HepG2 (cell line): ENCODE measurements at places on chromosomes 12 and 14. TPM values are rescaled to one million over a fixed set of nuclear protein-coding genes. Genes with fewer than 3 reads are reported as not detected.

DNA sequence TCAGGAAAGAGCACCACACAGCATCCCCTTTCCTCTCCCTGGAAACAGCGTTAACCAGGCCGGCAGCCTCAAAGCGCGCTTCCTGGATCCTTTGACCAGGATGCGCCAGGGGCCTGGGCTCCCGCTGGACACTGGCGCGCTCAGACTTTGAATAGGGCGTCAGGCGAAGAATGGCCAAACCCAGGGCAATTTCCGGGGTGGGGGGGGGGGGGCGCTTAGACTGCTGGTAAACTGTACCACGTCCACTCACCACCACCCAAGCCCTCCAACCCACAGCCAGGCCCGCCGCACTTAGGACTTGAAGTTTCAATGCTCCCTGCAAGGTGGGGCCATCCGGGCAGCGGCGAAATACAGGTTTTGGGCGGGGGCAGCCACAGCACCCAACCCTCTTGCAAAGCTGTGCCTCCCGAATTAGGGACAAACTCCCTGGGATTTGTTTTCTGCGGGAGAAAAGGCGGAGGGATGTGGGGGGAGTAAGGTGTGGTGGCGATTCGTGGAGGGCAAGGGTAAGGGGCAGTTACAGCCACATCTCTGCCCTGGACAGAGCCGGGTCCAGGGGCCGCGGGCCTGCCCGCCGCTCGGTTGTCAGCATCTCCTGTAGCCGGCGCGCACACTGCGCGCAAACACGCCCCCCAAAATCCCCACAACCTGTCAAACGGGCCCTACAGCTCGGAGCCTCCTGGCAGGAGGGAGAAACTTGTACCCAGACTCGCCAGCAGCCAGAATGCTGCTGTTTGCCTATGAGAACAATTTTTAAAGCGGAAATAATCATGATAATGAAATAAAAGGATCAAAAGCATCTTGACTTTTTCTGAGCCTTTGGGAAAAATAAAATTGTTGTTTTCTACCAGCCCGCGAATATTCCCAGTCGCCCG, 958 bp downstream of the RTN1 start:
- H3K27ac ChIP-seq = no peak overlapping the region
- no peak for DNase-seq
- no peak overlapping the region for H3K4me3 ChIP-seq
- H3K4me1 ChIP-seq = peaks cover 8% of the 10 kb centered on the region; the same call in 1 of the 2 replicates
- H3K27me3 ChIP-seq = no peaks in the 10 kb centered on the region

- H3K4me1 ChIP-seq = no peaks in the 10 kb centered on the region
- H3K4me3 ChIP-seq = no peak overlapping the region
- DNase-seq = no peak
- H3K27ac ChIP-seq = no peak overlapping the region
- no peaks in the 10 kb centered on the region for H3K36me3 ChIP-seq
Measured at GRCh38 chr12:105840384-105840783, 298.4 kb downstream of the NUAK1 start.

DNA sequence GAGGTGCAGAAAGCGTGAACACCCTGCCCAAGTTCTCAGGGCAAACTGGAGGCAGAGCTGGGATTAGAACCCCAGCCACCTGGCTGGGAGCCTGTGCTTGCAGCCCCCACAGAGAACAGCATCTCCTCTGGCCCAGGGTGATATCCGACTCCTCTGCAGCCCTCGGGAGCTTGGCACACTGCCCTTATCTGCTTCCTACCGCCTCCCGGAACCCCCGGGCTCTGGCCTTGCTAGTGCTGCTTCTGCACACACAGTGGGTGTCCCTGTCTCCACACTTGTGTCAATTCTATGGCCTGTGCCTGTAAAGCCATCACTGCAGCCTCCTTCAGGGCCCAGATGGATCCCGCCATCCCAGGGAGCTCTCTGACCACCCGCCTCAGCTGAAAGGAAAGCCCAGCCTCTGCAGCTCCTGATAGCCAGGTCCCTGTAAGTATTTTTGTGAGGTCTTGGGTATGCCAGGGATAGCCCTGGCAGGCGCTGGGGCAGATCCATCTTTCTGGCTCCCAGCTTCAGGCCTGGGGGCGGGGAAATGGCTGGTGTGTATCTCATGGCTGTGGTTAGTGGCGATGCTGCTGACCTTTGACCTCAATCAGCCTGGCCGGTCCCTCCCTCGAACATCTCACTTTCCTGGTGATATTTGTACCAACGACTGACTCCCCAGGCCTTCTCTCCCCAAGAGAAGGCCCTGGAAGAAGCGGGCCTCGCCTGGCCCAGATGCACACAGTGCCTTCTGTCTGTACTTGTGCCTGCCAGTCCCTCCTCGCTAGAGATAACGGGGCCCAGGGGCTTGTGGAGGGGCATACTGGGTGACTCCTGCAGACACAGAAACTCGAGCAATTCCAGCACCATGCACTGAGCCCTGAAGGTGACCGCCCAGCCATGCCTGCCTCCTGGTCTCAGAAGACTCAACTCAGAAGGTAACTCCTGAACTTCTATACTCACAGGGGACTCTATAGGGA, 183.8 kb downstream of the CALM1 start:
- no peaks in the 10 kb centered on the region for H3K36me3 ChIP-seq
- H3K27me3 ChIP-seq = no peaks in the 10 kb centered on the region
- no peak for DNase-seq
- H3K4me3 ChIP-seq = no peak overlapping the region
- no peaks in the 10 kb centered on the region for H3K4me1 ChIP-seq

- peaks cover 12% of the 10 kb centered on the region for H3K4me1 ChIP-seq
- H3K27me3 ChIP-seq = no peaks in the 10 kb centered on the region
- no peak for DNase-seq
- no peak overlapping the region for H3K4me3 ChIP-seq
- no peak overlapping the region for H3K27ac ChIP-seq
Measured at GRCh38 chr12:24057920-24058476, 108.5 kb upstream of the SOX5 start.

DNA sequence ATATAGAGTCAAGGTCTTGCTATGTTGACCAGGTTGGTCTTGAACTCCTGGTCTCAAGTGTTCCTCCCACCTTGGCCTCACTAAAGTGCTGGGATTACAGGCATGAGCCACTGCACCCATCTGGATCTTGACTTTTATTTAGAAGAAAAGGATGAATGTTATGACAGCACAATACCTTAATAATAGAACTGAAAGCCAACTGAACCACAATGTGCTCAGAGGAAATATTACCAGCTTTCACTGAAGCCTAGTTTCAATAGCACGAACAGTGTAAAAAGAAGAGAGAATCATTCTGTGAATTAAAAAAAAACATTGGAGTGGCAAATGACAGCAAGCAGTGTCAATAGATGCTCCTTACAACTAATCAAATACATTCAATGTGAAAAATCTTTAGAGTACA, 239.2 kb upstream of the RMST start:
- no peak overlapping the region for H3K4me3 ChIP-seq
- DNase-seq = no peak
- no peaks in the 10 kb centered on the region for H3K36me3 ChIP-seq
- H3K4me1 ChIP-seq = no peaks in the 10 kb centered on the region
- H3K27ac ChIP-seq = no peak overlapping the region

- H3K36me3 ChIP-seq = peaks cover 4% of the 10 kb centered on the region; the same call in 1 of the 2 replicates
- no peaks in the 10 kb centered on the region for H3K4me1 ChIP-seq
- H3K27ac ChIP-seq = no peak overlapping the region
- no peak for DNase-seq
- no peak overlapping the region for H3K4me3 ChIP-seq
Measured at GRCh38 chr14:75905147-75905904, 76.5 kb downstream of the TGFB3 start.

DNA sequence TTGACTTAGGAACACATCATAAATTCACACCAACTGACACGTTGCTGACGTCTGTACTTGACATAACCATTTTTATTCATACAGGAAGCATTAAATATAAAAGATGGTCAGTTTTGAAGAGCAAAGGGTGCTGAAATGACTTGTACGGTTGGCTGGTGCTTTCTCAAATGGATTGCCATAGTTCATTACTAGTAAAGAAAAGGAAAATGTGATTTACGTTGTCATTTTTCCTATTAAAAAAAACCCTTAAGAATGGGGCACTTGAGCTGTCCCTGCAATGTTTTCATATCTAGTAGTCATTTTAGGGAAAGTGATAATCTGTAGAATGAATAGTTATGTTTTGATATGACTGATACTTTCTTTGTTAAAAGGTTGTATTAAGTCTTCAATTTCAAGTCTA, 22.5 kb upstream of the MANSC4 start:
- H3K36me3 ChIP-seq = peaks cover 15% of the 10 kb centered on the region; the same call in 2 of the 3 replicates
- DNase-seq = no peak
- H3K27me3 ChIP-seq = no peaks in the 10 kb centered on the region
- no peaks in the 10 kb centered on the region for H3K4me1 ChIP-seq
- H3K27ac ChIP-seq = no peak overlapping the region
- no peak overlapping the region for H3K4me3 ChIP-seq

DNA sequence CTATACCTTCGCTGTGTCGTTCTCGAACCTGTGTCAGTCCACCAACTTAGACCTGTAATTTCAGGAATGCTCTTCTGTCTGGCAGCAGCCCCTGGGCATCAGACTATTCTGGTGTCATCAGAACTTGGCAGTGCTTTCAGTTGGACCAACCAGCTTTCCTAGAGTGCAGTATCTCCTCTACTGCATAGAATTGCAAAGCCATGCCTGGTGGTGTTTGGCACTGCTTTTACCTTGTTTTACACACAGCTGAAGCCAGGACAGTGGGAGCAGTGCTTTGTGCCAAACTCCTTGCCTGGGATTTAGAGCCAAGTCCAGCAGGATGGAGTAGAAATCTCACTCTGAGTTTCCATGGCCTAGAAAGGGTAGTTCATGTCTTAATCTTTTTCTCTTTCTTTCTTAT, 1.5 kb downstream of the FLVCR2 start:
- no peaks in the 10 kb centered on the region; the same call in 2 of the 3 replicates for H3K27me3 ChIP-seq
- peak overlapping the region; percentile 91 for H3K4me3 ChIP-seq
- no peaks in the 10 kb centered on the region for H3K36me3 ChIP-seq
- peaks cover 48% of the 10 kb centered on the region for H3K4me1 ChIP-seq

- no peaks in the 10 kb centered on the region; the same call in 1 of the 3 replicates for H3K27me3 ChIP-seq
- H3K27ac ChIP-seq = peak overlapping the region; percentile 99
- H3K36me3 ChIP-seq = 0 out of 2 replicates have a peak, but pooled peaks cover 1% of the 10 kb centered on the region
- H3K4me1 ChIP-seq = peaks cover 50% of the 10 kb centered on the region
- H3K4me3 ChIP-seq = peak overlapping the region; percentile 96
Measured at GRCh38 chr12:12718853-12719252, 1.7 kb downstream of the CDKN1B start.

DNA sequence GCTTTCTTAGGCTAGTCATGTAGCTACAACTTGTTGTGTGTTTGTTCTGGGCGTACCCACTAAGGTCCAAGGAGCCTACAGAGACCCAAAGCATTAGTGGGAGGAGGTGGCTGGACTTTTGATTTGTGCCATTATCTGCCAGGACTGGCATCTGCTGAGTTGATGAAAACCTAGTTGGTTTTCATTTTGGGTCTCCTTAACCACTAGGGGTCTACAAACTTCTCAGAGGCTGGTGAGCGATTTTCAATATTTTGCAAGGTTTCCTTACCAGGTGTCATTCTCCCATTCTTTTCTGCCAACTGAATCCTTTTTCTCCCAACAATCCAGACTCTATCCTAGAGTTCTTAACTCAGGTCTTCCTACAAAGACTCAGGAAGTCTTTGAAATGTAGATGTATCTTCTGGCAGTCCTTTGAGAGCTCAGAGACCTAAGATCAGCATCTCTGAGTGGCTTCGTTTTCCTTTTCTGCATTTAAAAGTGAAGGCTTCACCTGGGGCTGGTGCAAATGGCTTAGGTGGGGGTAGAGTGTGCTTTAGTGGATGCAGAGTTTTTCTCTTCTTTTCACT, 150.0 kb upstream of the RMST start:
- no peaks in the 10 kb centered on the region for H3K27me3 ChIP-seq
- no peaks in the 10 kb centered on the region for H3K4me1 ChIP-seq
- no peaks in the 10 kb centered on the region for H3K36me3 ChIP-seq
- no peak overlapping the region for H3K27ac ChIP-seq
- DNase-seq = no peak

- H3K4me1 ChIP-seq = no peaks in the 10 kb centered on the region
- no peaks in the 10 kb centered on the region for H3K36me3 ChIP-seq
- H3K4me3 ChIP-seq = no peak overlapping the region
- DNase-seq = peak; percentile 45
Measured at GRCh38 chr12:39807043-39807442, 187.4 kb upstream of the ABCD2 start.

- H3K36me3 ChIP-seq = no peaks in the 10 kb centered on the region
- DNase-seq = no peak
- H3K27ac ChIP-seq = no peak overlapping the region
- no peaks in the 10 kb centered on the region for H3K4me1 ChIP-seq
- no peak overlapping the region for H3K4me3 ChIP-seq
Measured at GRCh38 chr14:33163109-33163508, 224.4 kb downstream of the NPAS3 start.

DNA sequence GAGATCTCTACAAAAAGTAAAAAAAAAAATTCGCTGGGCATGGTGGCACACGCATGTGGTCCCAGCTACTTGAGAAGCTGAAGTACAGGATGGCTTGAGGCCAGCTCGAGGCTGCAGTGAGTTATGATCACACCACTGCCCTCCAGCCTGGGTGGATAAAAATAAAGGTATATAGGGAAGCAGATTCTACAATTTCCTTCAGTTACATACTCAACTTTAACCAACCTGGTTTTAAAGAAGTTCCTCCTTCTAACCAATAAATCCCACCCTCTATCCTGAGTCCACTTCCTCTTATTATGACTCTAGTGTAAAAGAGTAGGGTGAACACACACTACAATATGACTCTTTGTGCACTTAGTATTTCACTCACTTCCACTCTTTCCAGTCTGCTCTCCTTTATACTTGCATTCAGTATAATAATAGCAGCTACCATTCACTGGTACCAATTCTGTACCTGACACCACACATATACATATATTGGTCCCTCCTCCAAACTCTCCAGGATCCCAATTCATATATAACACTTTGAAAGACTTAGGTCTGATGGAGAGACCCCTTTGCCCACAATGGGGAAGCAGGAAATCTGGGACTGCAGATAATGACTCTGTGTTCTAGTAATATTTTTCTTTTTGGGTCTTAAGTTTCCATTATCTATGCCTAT, 2.3 kb downstream of the ARF3 start:
- H3K36me3 ChIP-seq = no peaks in the 10 kb centered on the region
- no peak overlapping the region for H3K27ac ChIP-seq
- no peak overlapping the region for H3K4me3 ChIP-seq
- no peaks in the 10 kb centered on the region for H3K27me3 ChIP-seq
- no peak for DNase-seq

DNA sequence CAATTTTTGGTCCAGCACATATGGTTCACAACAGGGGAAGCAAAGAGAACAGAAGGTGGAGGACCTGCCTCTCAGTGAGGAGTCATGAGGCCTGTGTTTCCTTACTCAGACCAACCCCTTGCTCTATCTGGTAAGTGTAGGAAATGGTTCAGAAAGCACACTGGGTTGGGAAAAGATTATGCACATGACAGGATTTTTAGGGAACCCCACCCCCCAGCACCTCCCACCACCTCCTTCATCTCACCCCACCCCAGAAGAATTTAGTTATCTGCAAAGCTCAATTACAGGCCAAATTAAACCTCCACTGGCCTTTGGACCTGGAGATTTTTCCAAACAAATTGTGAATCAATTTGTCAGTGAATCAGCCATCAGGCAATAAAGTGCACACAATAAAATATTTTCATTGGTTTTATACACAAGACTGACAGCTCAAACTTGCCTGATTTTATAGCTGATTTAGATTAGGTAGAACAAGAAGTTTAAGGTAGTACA, 132.8 kb downstream of the DACT1 start:
- H3K27me3 ChIP-seq = no peaks in the 10 kb centered on the region
- no peaks in the 10 kb centered on the region for H3K4me1 ChIP-seq
- no peak for DNase-seq
- H3K4me3 ChIP-seq = no peak overlapping the region
- no peak overlapping the region for H3K27ac ChIP-seq

The TROAP gene
- 27.0 and 30.9 TPM in 2 replicates for total RNA-seq

The RNASE1 gene
- total RNA-seq = not detected in 2 replicates

The CLEC14A gene
- not detected in 2 replicates for total RNA-seq

The FZD10 gene
- total RNA-seq = not detected in 2 replicates

The SETD1B gene
- 1.4 and 1.8 TPM in 2 replicates for total RNA-seq

The SLCO1B1 gene
- not detected in 2 replicates for total RNA-seq
